ENCODE measurements at places on chromosomes 7 and 10.
A peak's percentile ranks its signal among the peaks of the same experiment; 100 is the strongest.

GRCh38 chr7:151675196-151675920, 155.7 kb upstream of the RHEB start:
- DNase-seq = no peak

DNA sequence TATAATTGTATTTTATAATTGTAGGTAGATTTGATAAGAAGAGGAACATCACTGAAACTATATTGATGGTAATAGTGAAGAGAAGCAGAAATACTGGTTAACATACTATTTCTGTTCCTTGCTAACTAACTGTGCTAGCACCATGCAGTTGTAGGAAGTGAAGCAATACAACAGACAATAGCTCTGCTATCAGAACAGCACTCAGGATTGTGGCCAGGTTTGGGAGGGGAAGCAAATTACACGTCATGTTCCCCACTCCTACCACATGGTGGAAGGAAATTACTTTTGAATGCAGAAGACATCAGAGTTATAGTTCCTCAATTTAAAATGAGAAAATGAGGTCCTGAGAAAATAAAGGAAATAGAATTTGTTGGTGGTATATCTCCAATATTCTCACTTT, 151.1 kb downstream of the DGKB start:
- no peak for DNase-seq

DNA sequence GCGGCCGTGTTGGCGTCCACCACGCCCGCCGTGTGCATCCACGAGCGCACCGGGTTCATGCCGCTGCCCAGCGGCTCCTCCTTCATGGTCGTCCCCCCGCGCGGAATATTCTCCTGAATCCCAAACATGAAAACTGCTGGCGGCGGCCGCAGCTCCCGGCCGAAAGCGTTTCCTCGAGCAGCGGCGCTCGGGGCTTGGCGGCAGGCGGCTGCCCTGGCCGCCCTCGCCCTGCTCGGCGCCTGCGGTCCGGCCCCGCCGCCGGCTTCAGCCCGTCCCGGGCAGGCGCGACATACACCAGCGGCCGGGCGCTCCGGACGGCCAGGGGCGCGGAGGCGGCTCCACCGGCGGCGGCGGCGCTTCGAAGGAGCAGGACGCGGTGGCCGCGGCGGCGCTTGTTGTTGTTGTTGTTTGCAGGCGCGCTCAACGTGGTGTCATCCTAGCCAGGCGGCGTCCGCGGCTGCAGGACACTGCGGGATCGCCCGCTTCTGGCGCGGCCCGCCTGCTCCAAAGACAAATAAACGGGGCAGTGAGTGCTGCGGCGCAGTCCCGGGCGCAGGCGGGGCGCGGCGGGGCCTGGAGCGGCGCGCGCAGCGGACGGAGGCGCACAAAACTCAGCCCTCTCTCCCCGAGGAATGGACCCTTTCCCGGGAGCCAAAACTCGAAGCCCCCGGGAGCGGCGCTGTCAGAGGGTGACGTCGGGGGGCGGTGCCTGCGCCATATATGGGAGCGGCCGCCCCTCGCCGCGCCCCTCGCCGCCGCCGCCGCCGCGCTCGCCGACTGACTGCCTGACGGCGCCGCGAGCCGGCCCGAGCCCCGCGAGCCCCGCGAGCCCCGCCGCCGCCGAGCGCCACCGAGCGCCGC, at the start of gene EBF3:
EBF3 (minus strand) TSS at position 634 of the 861 bp plus-strand sequence; CDS start at position 128, 506 bp downstream.
- peak; percentile 84 for DNase-seq

GRCh38 chr7:30278849-30279652, 5.3 kb upstream of the ZNRF2 start:
- no peak for DNase-seq

GRCh38 chr7:74051629-74052410, 23.8 kb downstream of the ELN start:
- DNase-seq = no peak
